ENCODE measurements at places on chromosomes 3 and 15.

DNA sequence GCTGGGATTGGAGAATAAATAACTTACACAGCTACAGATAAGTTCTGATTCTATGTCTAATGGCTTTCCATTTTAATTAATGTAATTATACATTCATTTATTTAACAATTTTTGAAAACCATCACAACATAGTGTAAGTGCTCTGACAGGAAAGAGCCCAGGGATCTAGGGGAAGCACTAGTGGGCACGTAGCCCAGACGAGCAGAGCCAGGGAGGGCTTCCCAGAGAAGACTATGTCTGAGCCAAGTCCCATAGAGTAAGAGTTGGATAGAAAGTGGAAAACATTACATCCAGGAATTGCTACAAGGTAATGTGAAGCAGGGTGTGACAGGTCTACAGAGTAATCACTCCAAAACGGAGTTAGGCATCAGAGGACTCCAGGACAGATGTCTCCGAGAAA lies 2.9 kb upstream of the HGD start:
- no peak for DNase-seq

- no peak for DNase-seq
These were observed 64.9 kb downstream of the IMPG2 start for GRCh38 chr3:101255441-101255840.

DNA sequence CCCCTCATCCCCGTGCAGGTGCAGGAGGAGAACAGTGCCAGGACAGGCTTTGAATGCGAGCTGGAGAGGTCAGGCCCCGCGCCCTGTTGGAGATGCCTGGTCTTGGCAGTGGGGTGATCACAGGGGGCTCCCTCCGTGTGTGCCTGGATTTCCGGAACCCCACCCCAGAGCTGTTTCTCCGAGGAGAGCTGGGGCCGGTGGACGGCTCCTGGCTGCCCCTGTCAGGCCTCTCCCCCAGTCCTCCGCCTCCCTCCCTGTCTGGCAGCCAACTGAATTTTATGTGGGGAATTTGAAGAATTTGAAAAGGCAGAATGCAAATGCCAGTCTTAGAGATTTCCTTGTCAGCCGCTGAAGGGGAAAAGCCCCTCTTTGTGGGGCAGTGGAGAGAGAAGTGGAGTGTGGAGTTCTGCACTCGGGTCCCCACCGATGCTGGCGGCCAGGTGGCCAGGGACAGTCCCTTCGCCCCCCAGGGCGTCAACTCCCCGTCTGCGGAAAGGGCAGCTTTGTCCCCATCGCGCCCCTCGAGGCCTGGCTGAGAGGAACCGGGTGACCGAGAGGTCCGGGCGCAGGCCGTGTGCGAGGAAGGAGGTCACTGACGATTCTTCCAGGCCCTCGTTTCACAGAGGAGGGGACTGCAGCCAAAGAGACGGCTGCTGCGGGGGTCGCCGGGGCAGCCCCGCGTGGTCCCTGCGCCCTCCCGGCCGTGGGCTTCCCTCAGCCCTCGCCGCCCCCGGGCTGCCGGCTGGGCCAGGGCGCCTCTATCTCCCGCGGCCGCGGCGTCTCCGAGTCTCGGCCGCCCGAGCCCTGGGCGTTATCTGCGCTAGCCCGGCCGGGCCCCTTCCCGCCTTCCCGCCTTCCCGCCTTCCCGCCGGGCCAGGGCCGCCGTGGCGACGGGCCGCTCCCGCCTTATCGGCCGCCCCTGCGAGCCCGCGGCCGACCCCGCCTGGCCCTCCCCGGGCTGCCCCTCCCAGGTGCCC lies 56.0 kb upstream of the LCTL start:
- DNase-seq = no peak

GRCh38 chr3:128799653-128800052 lies 73.7 kb downstream of the RAB7A start:
- DNase-seq = no peak

DNA sequence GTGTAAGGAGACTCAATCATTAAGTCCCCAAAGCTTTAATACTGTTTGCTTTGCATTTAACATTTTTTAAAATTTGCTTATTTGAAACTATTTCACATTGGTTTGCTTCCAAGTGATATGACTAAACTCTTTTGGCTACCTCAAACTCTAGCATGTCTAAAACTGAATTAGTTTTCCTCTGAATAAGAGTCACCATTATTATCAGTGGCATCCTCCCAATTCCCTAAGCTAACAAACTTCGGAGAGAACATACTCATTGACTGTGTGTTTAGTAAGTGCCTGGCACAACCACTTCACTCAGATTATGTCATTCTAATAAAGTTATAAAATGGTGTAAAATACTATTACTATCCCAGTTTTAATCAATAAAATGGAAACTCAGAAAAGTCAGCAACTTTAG lies 21.9 kb downstream of the ATOSA start:
- DNase-seq = no peak

GRCh38 chr3:179811321-179812095 lies 158.7 kb downstream of the USP13 start:
- DNase-seq = no peak

DNA sequence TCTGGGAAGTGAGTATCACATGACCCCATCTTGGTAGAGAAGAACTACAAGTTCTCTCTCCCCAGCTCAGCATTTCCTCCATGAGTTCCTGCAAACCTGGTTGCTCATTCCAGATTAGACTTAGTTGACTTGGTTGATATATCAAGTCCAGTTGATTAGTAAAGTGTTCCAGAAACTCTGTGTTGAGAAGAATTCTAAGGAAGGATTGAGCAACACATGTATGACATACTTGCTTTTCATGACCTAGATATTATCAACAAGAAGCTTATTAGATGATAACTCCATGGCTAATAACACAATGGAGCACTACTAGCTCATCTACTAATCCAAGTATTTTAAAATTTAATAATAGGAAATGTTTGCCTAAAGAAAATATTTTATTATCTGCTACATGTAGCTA lies 6.4 kb upstream of the EID1 start:
- no peak for DNase-seq

DNA sequence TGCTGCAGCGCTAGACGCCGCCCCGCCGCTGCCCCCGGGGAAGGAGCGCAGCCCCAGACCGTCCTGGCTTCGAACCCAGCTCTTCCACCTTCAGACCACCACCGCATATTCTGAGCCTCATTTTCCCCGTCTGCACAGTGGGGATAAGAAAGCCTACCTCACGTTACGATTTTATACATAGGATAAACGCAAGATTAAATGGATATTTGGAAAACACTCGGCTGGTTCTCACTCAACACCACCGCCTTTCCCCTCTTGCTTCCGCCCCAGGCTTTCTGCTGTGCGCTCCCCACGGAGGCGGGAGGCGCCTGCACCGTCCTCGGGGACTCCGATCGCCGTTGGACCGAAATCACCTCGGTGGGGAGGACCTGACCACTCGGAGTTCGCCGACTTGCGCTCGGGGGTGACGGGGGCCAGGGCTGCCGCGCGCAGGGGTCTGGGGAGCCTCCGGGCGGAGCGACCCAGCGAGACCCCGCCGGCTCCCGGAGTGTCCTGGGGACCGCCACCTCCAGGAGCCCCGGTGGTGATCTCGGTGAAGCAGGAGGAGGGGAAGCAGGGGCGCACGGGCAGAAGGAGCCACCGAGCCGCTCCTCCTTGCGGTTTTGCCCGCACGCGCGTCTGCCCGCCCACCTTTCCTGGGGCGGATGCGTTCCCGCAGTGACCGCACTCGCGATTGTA lies 4.0 kb downstream of the FBXL22 start:
- no peak for DNase-seq

GRCh38 chr3:45776301-45776595 lies 20.1 kb downstream of the SLC6A20 start:
- no peak for DNase-seq

GRCh38 chr3:123110282-123110975 lies 43.6 kb downstream of the PDIA5 start:
- DNase-seq = no peak

- DNase-seq = no peak
These were observed 101.0 kb downstream of the PLXNA1 start for GRCh38 chr3:127083778-127084397.

GRCh38 chr3:153038367-153038766 lies 123.7 kb upstream of the RAP2B start:
- no peak for DNase-seq

- DNase-seq = no peak
These were observed 147.4 kb downstream of the TJP1 start for GRCh38 chr15:29674661-29675533.

DNA sequence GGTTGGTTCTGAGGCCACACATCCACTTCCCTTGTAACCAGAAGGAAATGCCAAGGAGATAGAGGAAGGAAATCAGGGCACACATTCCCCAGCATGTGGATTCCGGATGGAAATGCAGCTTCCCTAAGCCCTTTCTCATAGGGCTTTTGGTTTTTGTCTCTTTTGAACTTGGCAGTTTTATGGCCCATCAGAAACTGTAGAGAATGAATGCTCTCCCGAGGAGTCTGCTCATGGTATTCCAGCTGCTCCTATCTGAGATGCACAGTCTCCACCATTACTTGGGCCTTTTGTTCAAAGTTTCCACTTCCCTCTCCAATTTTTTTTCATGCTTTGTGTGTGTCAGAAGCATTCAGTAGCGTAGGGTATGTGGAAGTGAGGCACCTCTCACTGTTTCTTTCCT lies 21.2 kb downstream of the XYLB start:
- DNase-seq = no peak

DNA sequence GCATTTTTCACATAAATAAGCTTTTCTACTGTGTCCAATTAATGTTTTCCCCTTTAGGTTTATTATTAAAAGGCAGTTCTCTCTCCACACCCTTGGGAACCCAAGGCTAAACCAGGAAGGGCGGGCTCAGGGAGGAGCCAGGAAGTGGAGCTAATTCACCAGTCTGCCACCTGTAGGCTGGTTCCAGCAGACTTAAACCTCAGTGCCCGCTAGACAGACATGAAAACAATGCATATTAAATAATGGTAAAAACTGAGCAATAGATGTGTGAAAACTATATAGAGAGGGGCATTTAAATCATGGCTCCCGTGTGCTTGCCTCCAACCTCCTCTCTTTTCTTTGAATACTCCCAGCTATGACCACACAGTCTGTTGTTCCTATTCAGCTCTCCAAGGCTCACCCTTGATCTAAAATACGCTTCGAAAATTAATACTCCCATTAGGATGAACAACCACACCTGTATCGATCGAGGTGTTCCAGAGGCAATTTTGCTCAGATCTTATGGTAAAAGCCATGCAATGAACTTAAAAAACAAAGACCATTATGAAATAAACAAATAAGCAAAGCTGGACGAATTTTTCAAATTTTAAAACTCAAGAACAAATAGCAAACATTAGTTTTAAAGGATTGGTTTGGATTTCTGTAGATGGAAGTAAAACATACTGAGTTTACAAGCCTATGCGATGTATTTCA lies 253.3 kb downstream of the TJP1 start:
- no peak for DNase-seq

All from vagina (tissue), 2 donors.